ENCODE measurements at places on chromosomes 11 and 22.

- no peak for DNase-seq
These were observed 39.4 kb upstream of the CEP295 start for GRCh38 chr11:93622043-93622442.

GRCh38 chr11:86523738-86524619, 148.4 kb downstream of the ME3 start:
- DNase-seq: no peak

DNA sequence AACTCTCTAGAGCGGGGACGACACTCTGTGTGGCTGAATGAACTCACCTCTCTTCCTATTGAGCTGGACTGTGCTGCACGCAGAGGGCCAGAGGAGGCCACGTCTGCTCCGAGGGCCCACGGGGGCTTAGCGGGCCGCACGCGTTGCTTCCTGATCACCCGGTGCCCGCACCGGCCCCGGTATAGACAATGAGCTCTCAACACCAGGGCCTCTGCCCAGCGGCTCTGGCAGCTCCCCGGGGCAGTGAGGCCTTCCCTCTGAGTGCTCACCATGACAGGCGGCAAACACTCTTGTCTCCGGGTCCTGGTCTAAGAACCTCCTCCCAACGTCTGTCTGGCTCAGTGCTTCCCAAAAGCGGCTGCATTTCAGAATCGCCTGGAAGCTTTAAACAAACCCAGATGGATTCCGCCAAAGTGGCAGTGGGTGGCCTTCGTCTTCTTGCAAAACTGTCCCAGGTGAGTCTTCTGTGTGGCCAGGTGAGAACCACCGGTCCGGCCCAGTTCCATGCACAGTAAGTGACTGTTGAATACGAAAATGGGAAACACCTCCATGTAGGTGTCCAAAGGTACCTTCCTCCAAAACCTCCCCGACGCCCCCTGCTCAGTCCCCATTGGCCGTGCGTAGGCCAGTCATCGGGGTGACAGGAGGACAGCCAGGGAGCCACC, 47.8 kb upstream of the CCND1 start:
- DNase-seq: no peak

DNA sequence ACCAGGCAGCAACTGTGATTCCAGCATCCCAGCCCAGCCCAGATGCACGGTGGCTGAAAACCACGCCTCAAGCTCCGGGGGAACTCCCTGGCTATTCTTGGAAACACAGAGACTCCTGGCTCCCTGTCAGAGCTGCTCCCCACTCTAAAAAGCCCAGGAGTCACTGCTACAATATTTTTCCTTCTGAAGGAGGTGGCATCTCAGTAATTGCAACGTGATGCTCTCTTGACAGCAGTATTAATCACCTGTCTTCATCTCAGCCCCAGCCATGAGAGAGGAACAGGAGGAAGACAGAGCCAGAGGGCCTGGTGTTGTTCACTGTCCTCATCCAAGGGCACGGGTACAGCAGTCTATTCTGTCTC, 26.9 kb downstream of the DRD2 start:
- DNase-seq: no peak

- DNase-seq: no peak
These were observed 418.6 kb upstream of the LRRC4C start for GRCh38 chr11:41878095-41878494.

GRCh38 chr11:120068114-120068573, 69.8 kb downstream of the TRIM29 start:
- no peak for DNase-seq
